Endothelial cell of umbilical vein (primary cell): ENCODE measurements at places on chromosomes 3 and 15. TPM values are rescaled to one million over a fixed set of nuclear protein-coding genes. Genes with fewer than 3 reads are reported as not detected.

Gene CACNA2D3
- total RNA-seq: not detected in 2 replicates

Gene MGLL
- total RNA-seq: 60.2 and 60.9 TPM in 2 replicates

Gene RIOX2
- 24.5 and 30.5 TPM in 2 replicates for total RNA-seq

DNA sequence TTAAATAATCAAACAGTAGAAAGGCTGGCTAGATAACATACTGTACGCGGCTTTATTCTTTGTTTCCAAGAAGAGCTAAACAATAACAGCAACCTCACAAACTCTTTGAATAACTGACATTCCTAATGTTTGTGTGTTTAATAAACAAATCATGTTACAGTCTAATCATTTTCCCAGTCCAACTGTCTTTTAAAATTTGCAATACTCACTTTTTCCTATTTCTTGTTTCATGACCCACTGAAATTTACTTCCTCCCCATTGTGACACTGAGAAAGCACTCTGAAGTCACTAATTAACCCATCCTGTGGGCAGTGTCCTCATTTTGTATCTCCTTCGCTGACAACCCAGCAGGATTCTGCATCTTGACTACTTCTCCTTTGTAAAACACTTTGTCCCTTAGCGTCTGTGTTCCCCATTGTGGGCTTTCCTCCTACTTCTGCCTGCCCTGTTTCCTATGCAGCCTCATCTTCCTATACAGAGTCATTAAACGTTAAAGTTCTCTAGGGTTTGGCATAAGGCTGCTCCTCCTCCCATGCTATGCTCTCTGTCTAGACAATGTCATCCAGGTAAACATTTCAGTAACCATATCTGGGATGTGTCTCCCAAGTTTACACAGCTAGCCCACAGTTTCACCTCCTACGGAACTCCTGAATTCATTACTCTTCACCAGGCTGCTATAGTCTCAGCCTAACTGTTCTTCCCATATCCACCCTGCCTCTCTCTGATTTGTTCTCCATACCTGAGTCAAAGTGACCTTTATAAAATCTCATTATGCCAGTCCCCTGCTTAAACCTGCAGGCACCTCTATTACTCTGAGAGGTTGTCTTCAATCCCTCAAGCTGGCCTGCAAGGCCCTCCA is 148.9 kb downstream of the GREM1 start:
- H3K4me1 ChIP-seq: peaks cover 4% of the 10 kb centered on the region
- no peaks in the 10 kb centered on the region for H3K36me3 ChIP-seq
- no peak for DNase-seq
- no peaks in the 10 kb centered on the region for H3K27me3 ChIP-seq
- no peak overlapping the region for H3K4me3 ChIP-seq

- H3K4me1 ChIP-seq: no peaks in the 10 kb centered on the region
- H3K27ac ChIP-seq: no peak overlapping the region
- H3K4me3 ChIP-seq: no peak overlapping the region
- no peaks in the 10 kb centered on the region for H3K27me3 ChIP-seq
Observed at GRCh38 chr3:8470801-8471200, 30.8 kb upstream of the LMCD1 start.

DNA sequence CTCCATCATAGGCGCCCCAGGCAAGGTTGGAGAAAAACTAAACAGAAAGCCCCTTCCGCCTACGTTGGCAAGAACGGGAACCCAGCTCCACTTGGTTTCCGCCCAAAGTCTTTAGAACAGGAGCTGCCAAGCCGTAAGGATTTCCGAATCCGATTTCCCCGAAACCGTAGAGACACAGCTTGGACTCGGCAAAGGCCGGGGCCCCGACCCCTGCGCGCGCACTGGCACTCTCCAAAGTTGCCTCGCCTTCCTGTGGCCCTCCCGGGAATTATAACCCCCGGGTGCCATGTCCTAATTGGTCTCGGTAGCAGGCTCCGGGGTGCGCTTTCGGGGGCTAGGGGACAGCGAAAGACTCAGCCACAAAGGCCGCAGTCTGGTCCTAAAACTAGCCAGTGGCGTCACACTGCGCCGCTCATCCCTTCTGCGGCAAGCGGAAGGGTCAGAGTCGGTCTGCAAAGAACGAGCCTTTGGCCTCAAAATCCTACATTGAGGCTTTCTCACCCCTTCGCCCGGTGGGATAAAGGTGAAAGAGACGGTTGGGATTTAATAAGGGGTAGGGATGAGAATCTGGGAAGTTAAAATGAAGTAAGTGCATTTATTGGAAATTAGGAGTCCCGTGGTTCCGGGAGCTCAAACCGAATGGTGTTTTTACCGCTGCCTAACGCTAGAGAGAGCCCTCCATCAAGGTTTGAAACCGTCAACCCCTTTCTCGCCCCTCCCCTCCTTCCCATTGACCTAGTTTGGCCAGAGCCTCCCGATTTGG is 6.8 kb downstream of the BCL6 start:
- peaks cover 46% of the 10 kb centered on the region for H3K4me1 ChIP-seq
- H3K27me3 ChIP-seq: no peaks in the 10 kb centered on the region
- peak overlapping the region; percentile 58 for H3K4me3 ChIP-seq
- peak overlapping the region; percentile 94 for H3K27ac ChIP-seq
- DNase-seq: peak; percentile 87

Gene GOLGA8O
- total RNA-seq: 0.21 and 2.1 TPM in 2 replicates

DNA sequence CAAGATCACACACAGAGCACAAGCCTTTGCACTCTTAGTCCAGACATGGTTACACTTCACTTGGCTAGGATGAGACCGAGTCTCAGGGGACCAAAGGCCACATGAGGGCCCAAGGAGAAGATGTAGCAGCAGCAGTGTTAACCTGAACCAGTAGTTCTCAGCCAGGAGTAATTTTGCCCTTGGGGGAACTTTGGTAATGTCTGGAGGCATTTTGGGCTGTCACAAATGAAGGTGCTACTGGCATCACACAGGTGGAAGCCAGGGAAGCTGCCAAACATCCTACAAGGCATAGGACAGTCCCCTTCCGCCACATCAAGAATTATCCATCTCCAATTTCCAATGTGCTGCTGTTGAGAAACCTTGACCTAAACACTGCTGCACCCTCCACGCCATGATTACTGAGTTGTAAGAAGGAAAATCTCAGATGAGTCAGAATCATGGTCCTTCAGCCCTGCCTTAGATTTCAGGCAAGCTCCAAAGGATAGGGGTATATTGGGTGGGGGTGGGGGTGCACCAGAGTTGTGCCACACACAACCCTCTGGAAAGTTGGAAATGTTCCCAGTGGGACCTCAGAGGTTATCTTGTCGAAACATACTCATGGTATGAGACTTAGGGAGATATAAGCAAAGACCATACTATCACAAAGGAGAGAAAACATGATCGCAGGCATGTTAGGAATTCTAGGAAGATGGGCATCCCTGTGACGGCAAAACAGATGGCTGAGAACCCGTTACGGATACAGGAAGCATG is 36.2 kb downstream of the SEMA5B start:
- no peaks in the 10 kb centered on the region for H3K4me1 ChIP-seq
- no peak overlapping the region for H3K27ac ChIP-seq
- no peaks in the 10 kb centered on the region for H3K36me3 ChIP-seq
- H3K4me3 ChIP-seq: no peak overlapping the region
- DNase-seq: peak; percentile 6

GRCh38 chr3:176967522-176967921 is 229.8 kb downstream of the TBL1XR1 start:
- H3K36me3 ChIP-seq: no peaks in the 10 kb centered on the region
- H3K27me3 ChIP-seq: no peaks in the 10 kb centered on the region
- H3K27ac ChIP-seq: no peak overlapping the region
- peaks cover under 1% of the 10 kb centered on the region for H3K4me1 ChIP-seq

Gene LMAN1L
- not detected in 2 replicates for total RNA-seq

Gene CCR3
- total RNA-seq: not detected in 2 replicates

GRCh38 chr3:72340476-72341379 is 507.5 kb downstream of the SHQ1 start:
- H3K36me3 ChIP-seq: no peaks in the 10 kb centered on the region
- H3K27me3 ChIP-seq: no peaks in the 10 kb centered on the region
- no peak overlapping the region for H3K4me3 ChIP-seq
- no peaks in the 10 kb centered on the region for H3K4me1 ChIP-seq
- no peak overlapping the region for H3K27ac ChIP-seq

GRCh38 chr3:50450209-50450921 is 53.1 kb downstream of the CACNA2D2 start:
- H3K27me3 ChIP-seq: no peaks in the 10 kb centered on the region
- H3K4me3 ChIP-seq: no peak overlapping the region
- peak; percentile 50 for DNase-seq
- H3K4me1 ChIP-seq: no peaks in the 10 kb centered on the region
- no peaks in the 10 kb centered on the region for H3K36me3 ChIP-seq

- no peaks in the 10 kb centered on the region for H3K36me3 ChIP-seq
- H3K27me3 ChIP-seq: no peaks in the 10 kb centered on the region
- no peak overlapping the region for H3K4me3 ChIP-seq
- DNase-seq: peak; percentile 66
- H3K4me1 ChIP-seq: peaks cover 4% of the 10 kb centered on the region
Observed at GRCh38 chr15:56205061-56205876, 38.4 kb downstream of the RFX7 start.

Gene ARNT2
- 0.18 and 0.20 TPM in 2 replicates for total RNA-seq

DNA sequence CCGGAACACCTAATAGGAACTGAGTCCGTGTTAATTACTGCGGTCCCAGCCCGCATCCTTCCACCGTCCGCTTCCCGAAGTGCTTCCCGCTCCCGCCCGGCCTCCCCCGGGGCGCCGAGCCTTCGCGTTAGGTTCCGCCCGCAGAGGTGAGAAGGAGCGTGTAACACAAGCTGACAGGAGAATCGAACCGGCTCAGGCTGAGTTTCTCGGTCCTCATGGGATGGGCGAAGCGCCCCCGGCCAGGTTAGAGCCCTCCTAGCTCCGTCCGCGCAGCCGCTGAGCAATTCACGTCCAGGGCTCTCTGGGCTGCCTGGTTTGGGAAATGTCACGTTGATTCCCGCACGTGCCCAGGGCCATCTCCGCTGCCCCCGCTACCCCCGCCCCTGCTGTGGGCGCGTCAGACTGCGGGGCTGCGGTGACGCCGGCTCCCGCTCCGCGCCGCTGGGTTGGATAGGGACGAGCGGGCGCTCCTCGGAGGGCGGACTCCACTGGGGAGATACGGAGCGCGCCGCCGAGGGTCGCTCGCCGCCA is 954 bp downstream of the CLDN11 start:
- peak overlapping the region; percentile 84 for H3K27ac ChIP-seq
- H3K27me3 ChIP-seq: no peaks in the 10 kb centered on the region
- H3K36me3 ChIP-seq: no peaks in the 10 kb centered on the region
- DNase-seq: peak; percentile 49

Gene BCL6
- 9.6 and 12.1 TPM in 2 replicates for total RNA-seq

DNA sequence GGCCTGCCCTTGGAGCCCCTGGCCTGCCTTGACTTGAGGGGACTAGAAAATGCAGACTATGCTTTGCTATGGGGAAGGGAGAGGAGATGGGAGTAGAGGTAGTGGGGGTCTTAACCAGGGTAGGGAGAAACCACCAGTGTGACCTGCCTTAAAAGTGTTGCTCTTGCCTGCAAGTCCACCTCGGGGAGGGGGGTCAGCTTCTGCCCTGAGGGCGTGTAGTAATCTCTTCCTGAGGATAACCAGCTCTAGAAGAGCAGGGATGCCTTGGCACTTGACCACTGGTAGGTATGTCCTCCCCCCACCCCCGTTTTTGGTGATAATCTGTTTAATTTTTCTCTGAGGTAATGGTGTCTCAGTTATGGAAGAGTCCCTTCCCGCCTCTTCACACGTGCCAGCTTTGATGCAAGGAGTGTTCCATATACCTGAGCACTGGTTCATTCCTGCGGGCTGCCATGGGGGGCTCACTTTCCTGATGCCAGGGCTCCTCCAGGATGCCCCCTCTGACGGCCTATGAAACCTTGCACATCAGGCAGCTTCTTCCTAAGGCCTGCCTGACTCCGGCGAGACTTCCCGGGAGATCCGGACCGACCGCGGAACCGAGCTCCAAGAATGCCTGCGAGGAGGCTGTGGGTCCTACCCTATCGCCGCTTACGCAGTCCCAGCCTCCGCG is 780 bp upstream of the P4HTM start:
- H3K4me1 ChIP-seq: peaks cover 24% of the 10 kb centered on the region
- H3K4me3 ChIP-seq: peak overlapping the region; percentile 69
- H3K36me3 ChIP-seq: peaks cover 4% of the 10 kb centered on the region

DNA sequence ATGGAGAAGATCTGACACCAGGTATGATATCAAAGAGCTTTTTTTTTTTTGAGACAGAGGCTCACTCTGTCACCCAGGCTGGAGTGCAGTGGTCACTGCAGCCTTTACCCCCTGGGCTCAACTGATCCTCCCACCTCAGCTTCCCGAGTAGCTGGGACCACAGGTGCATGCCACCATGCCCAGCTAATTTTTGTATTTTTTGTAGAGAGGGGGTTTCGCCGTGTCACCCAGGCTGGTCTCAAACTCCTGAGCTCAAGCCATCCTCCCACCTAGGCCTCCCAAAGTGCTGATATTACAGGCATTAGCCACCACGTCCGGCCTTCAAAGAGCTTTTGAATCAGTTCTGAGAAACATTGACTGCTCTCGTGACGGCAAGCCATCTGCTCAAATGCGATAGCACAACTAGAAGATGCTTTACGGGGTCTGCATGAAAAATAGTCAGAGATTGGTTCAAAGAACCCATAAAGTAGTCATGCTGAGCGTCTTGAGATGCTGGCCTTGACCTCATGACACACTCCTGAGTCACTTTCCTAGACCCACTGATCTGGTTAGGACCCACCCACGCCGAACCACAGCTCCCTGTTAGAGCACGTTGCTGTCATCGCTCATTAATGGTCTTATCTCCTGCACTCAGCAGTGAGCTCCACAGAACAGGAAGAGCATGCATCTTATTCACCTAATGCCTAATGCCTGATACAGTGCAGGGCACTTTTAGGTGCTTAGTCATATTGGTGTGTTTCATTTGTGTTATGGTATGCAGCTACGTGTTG is 57.0 kb upstream of the NR2F2 start:
- no peaks in the 10 kb centered on the region for H3K27me3 ChIP-seq
- H3K4me1 ChIP-seq: peaks cover 41% of the 10 kb centered on the region
- peaks cover 3% of the 10 kb centered on the region for H3K36me3 ChIP-seq
- H3K4me3 ChIP-seq: no peak overlapping the region
